HepG2 (cell line): ENCODE measurements at places on chromosomes 13 and 19. TPM values are rescaled to one million over a fixed set of nuclear protein-coding genes. Genes with fewer than 3 reads are reported as not detected.

DACH1 gene
- total RNA-seq, result not detected in 2 replicates

KLK3 gene
- not detected in 2 replicates for total RNA-seq

ICAM5 gene
- total RNA-seq, result 0.46 TPM in 1 of 2 replicates, not detected in the other

CGB1 gene
- not detected in 2 replicates for total RNA-seq

MUC16 gene
- total RNA-seq, result not detected in 2 replicates

FAM216B gene
- not detected in 2 replicates for total RNA-seq

ZNF66 gene
- total RNA-seq, result 5.1 and 8.0 TPM in 2 replicates

OR10H1 gene
- total RNA-seq, result not detected in 2 replicates

ZNF665 gene
- 0.32 and 0.49 TPM in 2 replicates for total RNA-seq

SIGLEC5 gene
- not detected in 2 replicates for total RNA-seq

KXD1 gene
- total RNA-seq, result 44.6 and 53.1 TPM in 2 replicates

PDX1 gene
- total RNA-seq, result 0.07 TPM in 1 of 2 replicates, not detected in the other

PEG3 gene
- 394 and 704 TPM in 2 replicates for total RNA-seq

CRB3 gene
- total RNA-seq, result 21.9 and 25.6 TPM in 2 replicates

IGFL2 gene
- not detected in 2 replicates for total RNA-seq

PGLYRP2 gene
- 0.49 and 1.0 TPM in 2 replicates for total RNA-seq

MAMSTR gene
- total RNA-seq, result 2.0 and 2.2 TPM in 2 replicates

NTN5 gene
- not detected in 2 replicates for total RNA-seq

PRODH2 gene
- 42.0 and 86.7 TPM in 2 replicates for total RNA-seq

CRTC1 gene
- 1.3 and 2.0 TPM in 2 replicates for total RNA-seq

IQCN gene
- 0.04 and 0.07 TPM in 2 replicates for total RNA-seq

NKPD1 gene
- not detected in 2 replicates for total RNA-seq

ANKLE1 gene
- 0.22 and 0.69 TPM in 2 replicates for total RNA-seq

EPSTI1 gene
- total RNA-seq, result not detected in 2 replicates

CFD gene
- 3.6 and 4.6 TPM in 2 replicates for total RNA-seq

GPR12 gene
- total RNA-seq, result not detected in 2 replicates

FBN3 gene
- total RNA-seq, result 0.20 TPM in 1 of 2 replicates, not detected in the other

MATK gene
- not detected in 2 replicates for total RNA-seq

FCER2 gene
- not detected in 2 replicates for total RNA-seq

EEF1AKMT1 gene
- total RNA-seq, result 16.1 and 23.5 TPM in 2 replicates

CYP2F1 gene
- total RNA-seq, result not detected in 2 replicates

LAIR1 gene
- 0.70 and 1.2 TPM in 2 replicates for total RNA-seq

CCDC169 gene
- total RNA-seq, result 0.33 and 0.38 TPM in 2 replicates

MYO1F gene
- 0.09 and 0.13 TPM in 2 replicates for total RNA-seq

ACP5 gene
- 0.94 and 1.3 TPM in 2 replicates for total RNA-seq

SIGLEC10 gene
- not detected in 2 replicates for total RNA-seq

IGFLR1 gene
- 3.4 and 5.4 TPM in 2 replicates for total RNA-seq

PSPN gene
- 0.95 and 1.1 TPM in 2 replicates for total RNA-seq

CEACAM7 gene
- not detected in 2 replicates for total RNA-seq

MIA gene
- total RNA-seq, result not detected in 2 replicates

THAP8 gene
- total RNA-seq, result 1.4 and 1.7 TPM in 2 replicates

FGF14 gene
- total RNA-seq, result not detected in 2 replicates

PALM gene
- 9.7 and 10.8 TPM in 2 replicates for total RNA-seq

TPRX1 gene
- total RNA-seq, result not detected in 2 replicates

IGFL4 gene
- total RNA-seq, result 0.20 and 1.4 TPM in 2 replicates

SMIM17 gene
- 0.49 and 0.53 TPM in 2 replicates for total RNA-seq

RASIP1 gene
- 0.44 and 0.49 TPM in 2 replicates for total RNA-seq

ATP13A1 gene
- 9.8 and 23.2 TPM in 2 replicates for total RNA-seq

HCN2 gene
- total RNA-seq, result not detected in 2 replicates

PRR19 gene
- 0.33 and 0.38 TPM in 2 replicates for total RNA-seq

FUZ gene
- total RNA-seq, result not detected in 2 replicates

SELENOV gene
- total RNA-seq, result not detected in 2 replicates

FSD1 gene
- total RNA-seq, result 0.29 TPM in 1 of 2 replicates, not detected in the other
